ENCODE measurements at places on chromosomes 2 and 18. TPM values are rescaled to one million over a fixed set of nuclear protein-coding genes. Genes with fewer than 3 reads are reported as not detected.

Gene MYL12A
- 334 TPM for total RNA-seq

Gene FAM228A
- not detected for total RNA-seq

Gene GAD1
- total RNA-seq, result 5.3 TPM

Gene MROH2A
- not detected for total RNA-seq

Gene EVA1A
- not detected for total RNA-seq

Gene TUBB8B
- not detected for total RNA-seq

Gene SAG
- 0.32 TPM for total RNA-seq

DNA sequence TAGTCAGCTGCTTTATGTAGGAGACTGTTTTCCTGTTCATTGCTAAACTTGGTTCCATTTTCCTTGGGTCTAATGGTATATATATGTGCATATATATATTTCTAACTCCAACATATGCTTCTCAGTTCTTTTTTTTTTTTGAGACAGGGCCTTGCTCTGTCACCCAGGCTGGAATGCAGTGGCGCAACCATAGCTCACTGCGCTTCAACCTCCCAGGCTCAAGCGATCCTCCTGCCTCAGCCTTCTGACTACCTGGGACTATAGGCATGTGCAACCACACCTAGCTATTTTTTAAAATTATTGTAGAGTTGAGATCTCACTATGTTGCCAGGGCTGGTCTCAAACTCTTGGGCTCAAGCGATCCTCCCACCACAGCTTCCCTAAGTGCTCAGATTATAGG, 22.1 kb downstream of the STPG4 start:
- H3K27me3 ChIP-seq, result peaks cover 3% of the 10 kb centered on the region
- H3K4me1 ChIP-seq, result no peaks in the 10 kb centered on the region
- no peak overlapping the region for H3K27ac ChIP-seq
- H3K4me3 ChIP-seq, result no peak overlapping the region
- no peaks in the 10 kb centered on the region for H3K36me3 ChIP-seq

GRCh38 chr2:171412571-171413175, 21.1 kb downstream of the METTL8 start:
- no peak for DNase-seq
- H3K27ac ChIP-seq, result no peak overlapping the region
- H3K4me1 ChIP-seq, result peaks cover 18% of the 10 kb centered on the region

DNA sequence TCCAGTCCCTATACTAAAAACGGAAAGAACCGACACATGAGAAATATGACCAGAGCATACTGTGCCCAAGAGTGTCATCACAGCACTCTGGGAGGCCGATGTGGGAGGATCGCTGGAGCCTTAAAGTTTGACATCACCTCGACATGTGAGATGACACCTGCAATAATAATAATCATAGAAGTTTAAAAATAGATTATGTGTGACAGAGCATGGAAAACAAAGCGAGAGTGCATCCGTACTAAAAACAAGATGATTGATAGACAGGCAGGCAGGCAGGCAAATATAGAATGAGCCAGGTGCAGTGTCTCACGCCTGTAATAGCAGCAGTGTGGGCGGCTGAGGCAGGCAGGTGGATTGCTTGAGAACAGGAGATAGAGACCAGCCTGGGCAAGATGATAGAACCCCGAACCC, 114.8 kb upstream of the ANKRD30BL start:
- no peak for DNase-seq
- H3K36me3 ChIP-seq, result no peaks in the 10 kb centered on the region
- H3K27me3 ChIP-seq, result no peaks in the 10 kb centered on the region
- H3K4me3 ChIP-seq, result no peak overlapping the region
- H3K27ac ChIP-seq, result no peak overlapping the region
- H3K4me1 ChIP-seq, result no peaks in the 10 kb centered on the region

GRCh38 chr2:56334622-56335021, 150.8 kb downstream of the CCDC85A start:
- H3K4me3 ChIP-seq, result no peak overlapping the region
- H3K4me1 ChIP-seq, result no peaks in the 10 kb centered on the region
- H3K27ac ChIP-seq, result no peak overlapping the region
- DNase-seq, result no peak
- H3K36me3 ChIP-seq, result no peaks in the 10 kb centered on the region
- H3K27me3 ChIP-seq, result no peaks in the 10 kb centered on the region

DNA sequence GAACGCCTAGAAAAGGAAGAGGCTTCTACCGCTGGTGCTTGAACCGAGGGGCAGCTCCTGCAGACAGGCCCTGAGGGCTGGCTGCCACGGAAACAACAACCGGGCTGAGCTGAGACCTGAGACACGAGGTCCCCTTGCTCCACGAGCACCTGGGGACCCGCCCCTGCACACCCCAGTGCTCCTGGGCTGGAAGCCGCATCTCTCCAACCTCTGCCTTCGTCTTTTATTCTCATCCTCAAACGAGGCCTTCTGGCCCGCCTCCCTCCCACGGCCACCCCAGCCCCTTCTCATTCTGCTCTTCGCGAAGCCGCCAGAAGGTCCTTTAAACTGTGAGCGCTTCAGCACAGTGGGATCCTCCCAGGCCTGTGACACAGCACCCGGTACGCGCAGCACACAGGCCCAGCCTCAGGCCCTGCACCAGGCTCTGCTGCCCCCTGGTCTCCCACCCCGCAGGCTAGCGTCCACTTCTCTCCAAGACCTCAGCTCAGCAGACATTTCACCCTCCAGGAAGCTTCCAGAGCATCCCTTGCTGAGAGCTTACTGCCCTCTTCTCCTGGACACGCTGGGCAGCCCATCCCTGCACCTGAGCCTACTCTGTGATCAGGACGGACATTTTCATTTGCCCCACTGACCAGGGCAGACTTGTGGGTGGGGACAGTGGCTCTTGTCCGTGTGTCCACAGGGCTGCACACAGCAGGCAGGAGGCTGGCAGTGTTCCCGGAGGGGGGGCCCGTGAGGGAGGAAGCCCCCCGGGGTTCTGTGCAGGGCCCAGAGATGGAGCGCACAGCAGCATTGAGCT, 149.7 kb downstream of the PXDN start:
- H3K4me1 ChIP-seq, result no peaks in the 10 kb centered on the region
- no peak overlapping the region for H3K27ac ChIP-seq
- H3K27me3 ChIP-seq, result no peaks in the 10 kb centered on the region
- no peak overlapping the region for H3K4me3 ChIP-seq
- no peaks in the 10 kb centered on the region for H3K36me3 ChIP-seq

- DNase-seq, result no peak
- no peak overlapping the region for H3K4me3 ChIP-seq
- peaks cover 8% of the 10 kb centered on the region for H3K27me3 ChIP-seq
- no peaks in the 10 kb centered on the region for H3K4me1 ChIP-seq
Measured at GRCh38 chr2:64151476-64151875, 7.3 kb upstream of the PELI1 start.

GRCh38 chr18:35178260-35178659, 62.6 kb upstream of the ZNF397 start:
- no peaks in the 10 kb centered on the region for H3K36me3 ChIP-seq
- no peaks in the 10 kb centered on the region for H3K27me3 ChIP-seq
- no peak overlapping the region for H3K4me3 ChIP-seq

DNA sequence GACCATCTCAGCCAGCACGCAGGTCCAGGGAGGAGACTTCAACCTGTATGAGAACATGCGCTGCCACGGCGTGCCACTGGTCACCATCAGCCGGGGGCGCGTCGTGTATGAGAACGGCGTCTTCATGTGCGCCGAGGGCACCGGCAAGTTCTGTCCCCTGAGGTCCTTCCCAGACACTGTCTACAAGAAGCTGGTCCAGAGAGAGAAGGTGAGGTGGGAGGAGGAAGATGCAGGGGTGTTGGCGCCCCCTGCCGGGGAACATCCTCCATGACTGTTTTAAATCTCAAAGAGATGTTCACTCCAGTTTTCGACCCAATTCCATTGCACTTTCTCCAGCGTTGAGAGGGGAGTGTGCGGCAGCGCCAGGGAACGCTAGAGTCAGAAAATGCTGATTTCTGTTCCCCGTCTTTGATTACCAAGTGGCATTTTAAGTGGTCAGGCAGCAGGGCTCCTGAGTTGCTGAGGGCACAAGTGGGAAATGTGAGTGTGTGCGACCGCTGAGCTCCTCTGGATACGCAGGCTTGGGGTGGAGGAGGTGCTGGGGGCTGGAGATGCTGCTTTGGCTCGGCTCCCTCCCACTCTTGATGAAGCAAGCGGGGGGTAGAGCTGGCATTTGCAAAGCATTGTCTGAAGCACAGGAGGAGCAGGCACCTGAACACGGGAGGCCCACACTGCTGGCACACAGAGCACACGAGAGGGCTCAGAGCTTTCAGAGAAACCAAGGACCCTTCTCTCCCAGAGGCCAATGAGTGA, 27.7 kb upstream of the MAPRE3 start:
- peaks cover 4% of the 10 kb centered on the region for H3K4me1 ChIP-seq
- no peaks in the 10 kb centered on the region for H3K36me3 ChIP-seq
- H3K4me3 ChIP-seq, result no peak overlapping the region
- no peak overlapping the region for H3K27ac ChIP-seq

DNA sequence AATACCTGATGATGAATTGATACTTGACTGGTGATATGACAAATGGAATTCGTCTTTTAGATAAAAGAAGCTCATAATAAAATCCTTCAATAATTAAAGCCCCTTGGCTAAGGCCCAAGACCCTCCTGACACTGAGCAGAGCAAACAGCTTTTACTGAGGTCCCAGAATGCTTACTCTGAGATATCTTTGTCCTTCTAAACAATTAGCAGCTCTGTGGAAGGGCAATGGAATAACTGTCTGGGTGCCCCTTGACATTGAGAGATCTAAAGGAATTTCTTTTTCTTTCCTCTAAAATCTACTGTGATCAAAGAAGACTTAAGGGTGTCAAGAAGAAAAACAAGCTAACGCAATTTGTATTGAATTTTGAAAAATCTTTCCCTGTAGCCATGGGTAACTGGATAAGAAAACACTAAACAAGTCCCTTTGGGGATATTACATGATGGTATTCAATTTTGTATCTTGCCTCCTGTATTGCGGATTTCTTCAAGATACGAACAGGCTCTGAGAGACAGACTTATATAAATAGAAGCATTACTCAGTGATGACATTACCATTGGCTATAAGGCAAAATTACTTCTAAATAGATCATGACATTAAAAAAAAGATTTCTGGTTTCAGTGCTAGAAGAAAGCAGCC, 128.8 kb downstream of the MREG start:
- H3K27ac ChIP-seq, result no peak overlapping the region
- no peak overlapping the region for H3K4me3 ChIP-seq
- H3K4me1 ChIP-seq, result no peaks in the 10 kb centered on the region
- no peak for DNase-seq
- H3K36me3 ChIP-seq, result no peaks in the 10 kb centered on the region

GRCh38 chr2:122034344-122034743, 278.9 kb downstream of the TSN start:
- no peaks in the 10 kb centered on the region for H3K27me3 ChIP-seq
- no peaks in the 10 kb centered on the region for H3K4me1 ChIP-seq
- H3K36me3 ChIP-seq, result no peaks in the 10 kb centered on the region
- no peak for DNase-seq

DNA sequence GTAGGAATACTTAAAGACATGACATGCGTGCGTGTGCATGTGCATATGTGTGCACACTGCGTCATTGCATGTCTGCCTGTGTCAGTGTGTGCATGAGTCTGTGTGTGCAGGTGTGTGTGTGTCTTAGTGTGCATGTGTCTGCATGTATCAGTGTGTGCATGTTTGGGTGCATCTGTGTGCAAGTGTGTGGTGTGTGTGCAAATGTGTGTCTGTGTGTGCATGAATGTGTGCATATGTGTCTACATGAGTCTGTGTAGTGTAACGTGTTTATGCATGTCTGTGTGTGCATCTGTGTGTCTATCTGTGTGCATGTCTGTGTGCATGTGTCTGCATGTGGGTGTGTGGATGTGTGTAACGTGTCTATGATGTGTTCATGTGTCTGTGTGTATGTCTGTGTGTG, 30.5 kb downstream of the KCNG2 start:
- H3K36me3 ChIP-seq, result no peaks in the 10 kb centered on the region
- no peak overlapping the region for H3K4me3 ChIP-seq
- no peak for DNase-seq
- H3K27ac ChIP-seq, result no peak overlapping the region
- H3K4me1 ChIP-seq, result no peaks in the 10 kb centered on the region

GRCh38 chr2:6971502-6971901, 54.3 kb downstream of the RNF144A start:
- H3K36me3 ChIP-seq, result peaks cover 6% of the 10 kb centered on the region
- H3K4me1 ChIP-seq, result no peaks in the 10 kb centered on the region
- no peak overlapping the region for H3K4me3 ChIP-seq
- no peak overlapping the region for H3K27ac ChIP-seq
- H3K27me3 ChIP-seq, result no peaks in the 10 kb centered on the region
- DNase-seq, result no peak

GRCh38 chr2:21415234-21415633, 291.5 kb downstream of the TDRD15 start:
- no peak overlapping the region for H3K27ac ChIP-seq
- no peak for DNase-seq
- H3K36me3 ChIP-seq, result no peaks in the 10 kb centered on the region
- no peaks in the 10 kb centered on the region for H3K27me3 ChIP-seq

DNA sequence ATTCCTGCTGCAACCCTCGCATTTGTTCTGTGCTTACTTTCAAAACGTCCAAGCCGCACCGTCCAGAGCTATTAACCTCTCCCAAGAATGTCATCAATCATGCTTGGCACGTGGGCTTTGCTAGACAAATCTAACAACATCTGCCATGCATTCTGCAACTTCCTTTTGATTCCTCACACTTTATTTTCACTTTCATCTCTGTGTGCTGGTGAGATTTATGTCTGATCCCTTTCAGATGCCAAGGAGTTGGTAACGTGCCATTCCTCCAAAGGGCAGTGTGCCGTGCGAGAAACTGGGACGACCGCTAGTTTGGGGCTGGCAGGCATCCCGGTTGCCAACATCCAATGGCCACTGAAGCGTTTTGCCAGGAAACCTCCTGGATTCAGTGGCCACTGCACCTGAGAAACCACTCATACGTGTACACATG, 230.0 kb upstream of the PARD3B start:
- no peaks in the 10 kb centered on the region for H3K36me3 ChIP-seq
- peaks cover 7% of the 10 kb centered on the region for H3K4me1 ChIP-seq
- DNase-seq, result no peak
- H3K4me3 ChIP-seq, result no peak overlapping the region
- no peak overlapping the region for H3K27ac ChIP-seq
- peaks cover 21% of the 10 kb centered on the region for H3K27me3 ChIP-seq

DNA sequence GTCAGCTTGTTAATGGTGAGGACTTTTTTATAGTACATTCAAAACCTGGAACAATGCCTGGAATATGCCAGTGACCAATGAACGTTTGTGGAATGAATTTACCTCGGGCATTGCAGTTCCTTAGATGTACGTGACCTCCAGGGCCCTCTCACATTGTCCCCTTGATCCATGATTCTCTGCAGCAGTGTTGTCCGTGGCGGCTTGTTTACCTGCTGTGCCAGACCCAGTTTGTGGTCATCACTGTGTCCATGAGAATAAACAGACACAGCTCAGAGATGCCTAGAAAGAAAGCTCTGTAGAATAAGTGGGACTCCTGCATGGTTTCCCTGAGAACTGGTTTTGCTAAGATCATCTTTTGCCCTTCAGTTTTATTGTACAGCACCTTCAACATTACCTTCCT, 1132.2 kb downstream of the DPP10 start:
- DNase-seq, result no peak
- no peaks in the 10 kb centered on the region for H3K36me3 ChIP-seq
- H3K27me3 ChIP-seq, result no peaks in the 10 kb centered on the region
- H3K4me3 ChIP-seq, result no peak overlapping the region
- no peaks in the 10 kb centered on the region for H3K4me1 ChIP-seq

- no peak overlapping the region for H3K4me3 ChIP-seq
- H3K4me1 ChIP-seq, result no peaks in the 10 kb centered on the region
- no peak for DNase-seq
- H3K27ac ChIP-seq, result no peak overlapping the region
Measured at GRCh38 chr2:198571393-198571792, 767.0 kb downstream of the PLCL1 start.
